ENCODE measurements at places on chromosomes 7 and 10. TPM values are rescaled to one million over a fixed set of nuclear protein-coding genes. Genes with fewer than 3 reads are reported as not detected.

PRSS37 gene
- not detected for total RNA-seq

UNCX gene
- not detected for total RNA-seq

CYP26A1 gene
- not detected for total RNA-seq

ARHGEF5 gene
- 14.3 TPM for total RNA-seq

LIPJ gene
- total RNA-seq = 0.49 TPM

EGR2 gene
- total RNA-seq = 14.9 TPM

STK17A gene
- 26.6 TPM for total RNA-seq

- no peak for DNase-seq
Measured at GRCh38 chr7:109639561-109639960, 1069.9 kb downstream of the DNAJB9 start.

DNA sequence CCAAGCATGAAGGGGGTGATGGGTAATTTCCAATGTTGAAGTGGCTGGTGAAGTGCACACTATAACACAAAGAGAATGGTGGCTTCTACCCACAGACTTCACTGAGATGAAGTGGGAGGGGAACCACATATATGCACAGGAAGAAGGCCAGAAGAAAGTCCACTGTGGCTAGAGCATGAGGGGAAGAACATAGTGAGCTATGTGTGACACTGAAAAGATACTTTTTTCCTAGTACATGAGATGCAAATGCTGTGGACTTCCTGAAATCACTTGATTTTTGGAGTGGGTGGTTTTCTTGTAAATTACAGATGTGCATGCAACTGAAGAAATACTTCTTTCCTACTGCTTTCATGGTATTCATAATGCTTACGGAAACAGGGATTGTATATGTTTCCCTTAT is 115.6 kb upstream of the PHYHIPL start:
- no peak for DNase-seq

GRCh38 chr7:31734456-31734855 is 47.4 kb downstream of the PPP1R17 start:
- DNase-seq = peak; percentile 5

- DNase-seq = no peak
Measured at GRCh38 chr10:33483816-33484190, 149.3 kb upstream of the NRP1 start.

- no peak for DNase-seq
Measured at GRCh38 chr10:95391164-95391563, 100.4 kb upstream of the PDLIM1 start.

- DNase-seq = no peak
Measured at GRCh38 chr10:28715757-28716156, 38.4 kb downstream of the BAMBI start.

DNA sequence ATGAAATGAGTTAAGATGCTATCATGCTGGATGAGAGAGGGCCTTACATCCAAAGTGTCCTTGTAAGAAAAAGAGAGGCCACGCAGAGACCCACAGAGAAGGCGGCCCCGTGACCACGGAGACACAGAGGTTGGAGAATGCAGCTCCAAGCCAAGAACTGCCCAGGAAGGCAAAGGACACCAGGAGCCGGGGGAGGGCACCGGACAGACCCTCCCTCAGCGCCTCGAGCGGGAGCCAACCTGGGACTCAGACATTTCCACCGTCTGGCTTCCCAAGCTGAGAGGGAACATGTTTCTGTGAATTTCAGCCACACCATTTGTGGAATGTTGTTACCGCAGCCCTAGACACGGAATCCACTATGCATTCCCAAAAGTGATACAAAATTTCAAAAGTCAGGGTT is 22.9 kb downstream of the TCERG1L start:
- DNase-seq = no peak

DNA sequence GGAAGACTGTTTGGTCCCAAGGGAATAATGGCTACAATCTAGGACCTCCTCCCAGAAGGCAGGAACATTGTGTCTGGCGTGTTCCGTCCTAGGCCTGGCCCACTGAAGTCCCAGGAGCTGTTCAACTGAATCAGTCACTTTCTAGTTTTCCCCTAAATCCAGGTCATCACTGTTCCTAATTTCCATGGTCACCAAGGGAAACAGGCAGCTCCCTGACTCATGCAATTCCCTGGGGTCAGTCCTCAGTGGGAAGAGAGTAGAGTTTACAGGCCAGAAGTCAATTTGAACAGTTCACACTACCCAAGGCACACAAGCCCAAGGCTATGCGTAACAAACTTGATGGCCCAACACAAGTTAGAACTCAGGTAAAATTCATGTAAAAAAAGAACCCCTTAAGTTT is 44.0 kb downstream of the CREB3L2 start:
- no peak for DNase-seq

GRCh38 chr7:118158766-118159165 is 25.2 kb upstream of the LSM8 start:
- DNase-seq = no peak

- no peak for DNase-seq
Measured at GRCh38 chr7:16409777-16410176, 11.6 kb downstream of the CRPPA start.

GRCh38 chr7:98224701-98225181 is 13.5 kb downstream of the BHLHA15 start:
- no peak for DNase-seq

DNA sequence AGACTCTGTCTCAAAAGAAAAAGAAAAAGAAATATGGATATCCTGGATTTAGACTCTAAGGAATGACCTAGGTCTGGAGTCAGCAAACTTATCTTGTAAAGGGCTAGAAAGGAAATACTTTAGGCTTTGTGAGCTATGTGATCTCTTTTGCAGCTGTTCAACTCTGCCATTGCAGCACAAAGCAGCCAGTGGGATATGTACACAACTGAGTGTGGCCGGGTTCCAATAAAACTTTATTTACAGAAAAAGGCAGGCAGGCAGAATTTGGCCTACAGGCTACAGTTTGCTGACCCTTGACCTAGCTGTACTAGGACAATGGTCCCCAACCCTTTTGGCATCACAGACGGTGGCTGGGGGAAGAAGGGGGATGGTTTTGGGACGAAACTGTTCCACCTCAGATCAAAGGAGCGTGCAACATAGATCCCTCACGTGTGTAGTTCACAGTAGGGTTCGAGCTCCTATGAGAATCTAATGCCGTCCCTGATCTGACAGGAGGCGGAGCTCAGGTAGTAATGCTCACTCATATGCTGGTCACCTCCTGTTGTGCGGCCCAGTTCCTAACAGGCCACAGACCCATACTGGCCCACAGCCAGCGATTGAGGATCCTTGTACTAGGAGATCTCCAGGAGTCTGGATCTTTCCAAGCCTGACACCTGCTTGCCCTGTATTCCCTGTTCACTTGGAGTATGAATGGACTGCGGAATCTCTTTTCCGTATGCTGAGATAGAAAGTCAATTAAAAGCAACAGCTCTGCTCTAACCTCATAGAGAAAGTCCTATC is 63.0 kb downstream of the CUL1 start:
- no peak for DNase-seq

GRCh38 chr7:41046221-41046761 is 656.6 kb downstream of the INHBA start:
- peak; percentile 5 for DNase-seq

GRCh38 chr7:128672927-128673517 is 930 bp downstream of the GARIN1A start:
- no peak for DNase-seq

DNA sequence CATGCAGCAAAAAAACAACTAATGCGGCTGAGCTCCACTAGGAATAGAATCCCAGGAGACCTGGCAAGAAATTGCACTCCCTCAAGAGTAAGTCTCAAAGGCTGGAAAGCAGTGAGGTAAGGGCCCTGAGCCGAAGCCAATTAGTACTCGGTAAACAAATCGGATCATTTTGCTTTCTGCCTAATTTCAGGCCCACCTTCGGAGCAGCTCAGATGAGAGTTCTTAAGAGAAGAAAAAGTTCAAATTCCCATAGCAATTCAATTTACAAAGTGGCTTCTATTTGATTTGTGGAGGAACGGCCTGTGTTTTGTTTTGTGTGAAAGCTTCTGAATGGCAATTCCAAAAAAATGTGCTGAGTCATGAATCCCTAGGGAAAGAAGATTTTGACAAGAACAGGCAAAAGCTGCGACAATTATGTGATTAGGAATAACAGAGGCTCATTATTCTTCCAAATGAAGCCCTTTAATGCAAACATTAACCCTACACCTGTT is 60.9 kb downstream of the SLC16A9 start:
- DNase-seq = no peak

DNA sequence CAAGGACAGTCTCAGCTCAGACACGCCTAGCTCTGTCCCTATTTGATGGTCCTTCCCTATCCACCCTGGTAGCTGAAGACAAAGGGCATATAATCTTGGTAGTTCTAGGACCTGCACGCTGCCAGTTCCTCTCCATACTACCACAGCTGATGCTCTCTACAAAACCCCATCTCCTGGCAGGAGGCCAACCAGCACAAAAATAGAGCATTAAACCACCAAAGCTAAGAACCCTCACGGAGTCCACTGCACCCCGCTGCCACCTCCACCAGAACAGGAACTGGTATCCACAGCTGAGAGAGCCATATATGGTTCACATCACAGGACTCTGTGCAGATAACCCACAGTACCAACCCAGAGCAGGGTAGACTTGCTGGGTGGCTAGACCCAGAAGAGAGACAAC is 299.4 kb downstream of the LRRTM3 start:
- no peak for DNase-seq

DNA sequence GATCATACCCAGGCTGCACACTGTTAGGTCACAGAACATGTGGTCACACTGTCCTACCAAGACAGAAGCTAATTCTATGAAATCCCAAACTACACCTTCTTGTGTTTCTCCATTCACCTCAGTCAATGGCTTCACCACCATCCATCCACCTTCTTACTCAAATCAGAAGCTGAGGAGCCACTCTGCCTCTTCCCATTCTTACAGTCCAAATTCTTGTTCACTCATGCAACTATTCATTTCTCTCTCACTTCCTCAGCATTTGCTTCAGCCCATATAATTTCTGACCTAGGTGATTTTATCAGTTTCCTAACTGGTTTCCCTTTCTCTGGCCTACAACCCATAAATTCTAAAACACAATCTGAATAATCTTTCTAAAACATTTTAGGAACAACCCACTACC is 229.2 kb downstream of the LRRN3 start:
- no peak for DNase-seq

All from skin of body (tissue), 3 donors.